ENCODE measurements at places on chromosomes 2 and 18.

DNA sequence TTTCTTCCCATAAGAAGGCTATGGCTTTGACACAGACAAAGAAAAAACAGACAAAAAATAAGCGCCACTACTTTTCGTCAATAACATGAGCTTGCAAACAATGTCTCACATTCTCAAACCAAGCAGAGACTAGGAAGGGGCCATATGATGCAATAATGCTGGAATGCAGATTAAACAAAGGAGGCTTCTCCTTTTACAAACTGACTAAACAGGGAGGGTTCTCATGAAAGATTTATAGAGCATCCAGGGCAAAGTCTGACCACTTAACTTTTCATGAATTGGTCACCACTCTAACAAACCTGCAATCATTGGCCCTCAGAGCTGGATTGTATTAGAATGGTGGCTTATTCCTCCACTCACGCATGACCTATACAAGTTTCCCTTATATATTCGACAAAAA lies 663.3 kb upstream of the CHAC2 start:
- no peak for DNase-seq

DNA sequence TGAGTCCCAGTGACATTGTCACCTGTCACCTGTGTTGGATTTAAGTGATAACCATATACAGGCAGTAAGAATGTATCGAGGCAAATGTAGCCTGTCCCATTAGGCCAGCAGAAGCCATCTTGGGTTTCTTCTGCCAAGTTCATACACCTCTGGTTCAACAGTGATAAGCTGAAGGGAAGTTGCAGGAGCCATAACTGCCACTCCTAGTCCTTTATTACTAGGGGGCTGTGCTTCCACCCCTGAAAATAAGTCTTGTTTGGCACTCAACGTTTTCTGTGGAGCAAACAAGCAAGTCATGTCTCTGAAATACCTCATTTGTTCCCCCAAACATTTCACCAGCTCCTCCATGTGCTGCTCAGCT lies 58.1 kb upstream of the ALPP start:
- no peak for DNase-seq

DNA sequence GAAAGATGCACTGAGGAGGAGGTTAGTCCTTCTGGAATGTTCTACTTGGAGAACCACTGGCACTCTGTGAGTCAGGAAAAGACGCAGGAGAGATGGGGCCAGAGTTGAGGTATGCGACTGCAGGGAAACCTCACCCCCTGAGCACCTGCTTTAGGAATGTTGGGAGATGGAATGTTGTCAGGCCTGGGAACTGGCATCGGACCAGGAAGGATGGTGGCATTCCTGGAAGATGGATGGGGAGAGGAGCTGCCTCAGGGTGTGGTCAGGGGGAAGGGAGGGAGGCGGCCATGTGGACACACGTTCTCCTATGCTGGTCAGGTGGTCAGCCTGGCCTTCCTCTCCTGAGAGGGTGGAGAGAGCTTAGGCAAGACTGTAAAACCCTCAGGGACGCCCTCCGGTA lies 146.3 kb downstream of the CELF4 start:
- DNase-seq = no peak

DNA sequence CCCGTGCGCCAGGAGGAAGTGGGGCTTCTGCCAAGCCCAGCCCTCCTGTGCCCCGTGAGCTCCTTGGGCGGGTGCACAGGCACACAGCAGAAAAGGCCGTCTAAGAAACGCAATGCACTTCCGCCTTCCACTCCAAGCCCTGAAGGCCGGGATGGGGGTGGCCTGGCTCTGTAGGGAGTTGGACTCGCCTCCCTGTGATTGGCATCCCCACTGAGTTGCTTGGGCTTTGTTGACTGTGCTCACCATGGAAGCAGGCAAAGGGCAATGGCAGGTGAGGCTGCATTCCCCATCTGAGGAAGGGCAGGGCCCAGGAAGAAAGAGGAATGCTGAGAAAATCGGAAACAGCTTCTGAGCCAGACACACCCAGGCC lies 66.8 kb downstream of the CRACDL start:
- DNase-seq = no peak

GRCh38 chr2:55365303-55365702 lies 54.4 kb downstream of the CCDC88A start:
- DNase-seq = no peak
